ENCODE measurements at places on chromosomes 1 and 21.
A peak's percentile ranks its signal among the peaks of the same experiment; 100 is the strongest.

- no peak for DNase-seq
- H3K27ac ChIP-seq, result no peak overlapping the region
- H3K4me3 ChIP-seq, result no peak overlapping the region
- H3K36me3 ChIP-seq, result peaks cover 6% of the 10 kb centered on the region
Observed at GRCh38 chr1:7436056-7437005, 334.8 kb upstream of the VAMP3 start.

DNA sequence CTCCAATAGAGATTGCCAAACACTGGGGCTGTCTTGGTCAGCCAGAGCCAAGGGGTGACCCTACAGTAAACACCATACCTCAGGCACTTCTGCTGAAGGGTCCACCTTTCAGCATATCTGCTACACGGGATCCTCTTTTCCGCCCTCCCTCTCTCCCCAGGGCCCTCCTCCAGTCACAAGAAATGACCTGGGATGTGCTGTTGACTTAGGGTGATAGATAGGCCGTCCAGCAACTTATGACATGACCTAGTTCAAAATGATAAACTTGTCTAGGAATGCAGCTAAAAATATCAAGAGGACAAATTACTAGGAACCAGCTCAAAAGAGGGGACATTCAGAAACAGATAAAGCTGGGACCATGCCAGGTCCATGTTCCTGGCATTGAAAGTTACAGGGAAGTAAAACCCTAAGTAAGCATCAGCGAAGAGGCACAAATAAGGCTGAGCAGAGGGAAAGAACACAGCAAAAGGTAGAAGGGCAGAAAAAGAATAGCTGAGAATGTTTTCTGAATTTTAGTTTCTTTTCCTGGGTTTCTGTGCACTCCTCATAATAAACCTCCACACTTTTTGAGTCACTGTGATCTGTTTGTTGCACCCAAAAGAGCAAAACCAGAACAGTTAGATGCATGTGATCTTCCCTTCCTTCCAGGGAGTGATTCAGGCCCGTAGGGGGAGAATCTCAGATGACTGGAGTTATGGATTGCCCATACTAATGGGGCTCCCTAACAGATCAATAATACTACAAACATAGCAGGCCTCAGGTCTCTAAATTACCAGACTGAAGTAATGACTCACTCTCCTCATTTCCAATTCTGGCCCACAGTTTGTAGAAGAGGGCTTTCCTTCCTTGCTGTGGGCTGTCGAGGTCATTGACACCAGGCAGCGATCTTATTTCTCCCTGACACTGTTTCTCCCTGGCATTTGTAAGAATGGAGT is 48.9 kb upstream of the F3 start:
- no peak overlapping the region for H3K27ac ChIP-seq
- H3K4me3 ChIP-seq, result no peak overlapping the region
- H3K36me3 ChIP-seq, result no peaks in the 10 kb centered on the region
- DNase-seq, result no peak

GRCh38 chr1:32055416-32055815 is 17.3 kb upstream of the TMEM39B start:
- no peaks in the 10 kb centered on the region for H3K27me3 ChIP-seq
- H3K36me3 ChIP-seq, result peaks cover 49% of the 10 kb centered on the region

GRCh38 chr1:16972189-16972895 is 8.1 kb downstream of the MFAP2 start:
- peaks cover 10% of the 10 kb centered on the region for H3K36me3 ChIP-seq
- no peaks in the 10 kb centered on the region for H3K27me3 ChIP-seq
- H3K27ac ChIP-seq, result no peak overlapping the region
- DNase-seq, result no peak
- no peak overlapping the region for H3K4me3 ChIP-seq

GRCh38 chr1:212111536-212111935 is 76.0 kb downstream of the DTL start:
- H3K36me3 ChIP-seq, result no peaks in the 10 kb centered on the region
- H3K27ac ChIP-seq, result no peak overlapping the region
- no peak overlapping the region for H3K4me3 ChIP-seq
- 0 out of 2 replicates have a peak, but pooled peaks cover 3% of the 10 kb centered on the region for H3K4me1 ChIP-seq
- no peak for DNase-seq

- H3K27ac ChIP-seq, result no peak overlapping the region
- DNase-seq, result no peak
- no peaks in the 10 kb centered on the region for H3K4me1 ChIP-seq
- no peak overlapping the region for H3K4me3 ChIP-seq
Observed at GRCh38 chr1:53336146-53336545, 8.3 kb upstream of the LRP8 start.

DNA sequence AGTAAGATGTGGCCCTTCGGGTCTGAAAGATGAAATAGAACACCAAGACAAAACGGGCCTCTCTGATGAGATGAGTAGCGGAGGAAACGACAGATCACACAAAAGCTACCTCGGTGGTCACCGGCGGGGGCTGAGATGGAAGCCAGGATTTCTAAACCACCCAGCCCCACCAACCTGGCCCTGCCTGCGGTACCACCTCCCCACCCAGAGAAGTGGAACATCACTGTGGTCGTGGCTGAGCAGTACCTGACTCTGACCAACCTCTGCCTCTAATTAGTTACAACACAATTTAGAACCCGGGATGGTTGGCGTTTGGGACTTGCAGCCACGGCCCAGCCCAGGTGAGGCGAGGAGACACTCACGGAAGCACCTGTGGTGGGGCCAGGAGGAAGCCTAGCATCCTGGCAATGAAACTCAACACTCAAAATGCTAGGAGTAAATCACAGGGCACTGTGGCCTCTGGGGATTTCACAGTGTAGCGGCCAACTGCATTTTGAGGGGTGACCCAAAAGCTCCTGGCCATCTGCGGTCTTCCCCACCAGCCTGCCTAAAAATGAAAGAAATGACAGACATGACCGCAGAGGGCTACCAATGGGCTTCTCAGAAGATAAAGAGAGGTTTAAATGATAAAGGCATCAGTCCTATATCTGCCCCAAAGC is 73.4 kb downstream of the ITPKB start:
- H3K27me3 ChIP-seq, result no peaks in the 10 kb centered on the region
- no peaks in the 10 kb centered on the region for H3K36me3 ChIP-seq
- DNase-seq, result no peak
- H3K4me1 ChIP-seq, result peaks cover 6% of the 10 kb centered on the region
- H3K27ac ChIP-seq, result no peak overlapping the region

DNA sequence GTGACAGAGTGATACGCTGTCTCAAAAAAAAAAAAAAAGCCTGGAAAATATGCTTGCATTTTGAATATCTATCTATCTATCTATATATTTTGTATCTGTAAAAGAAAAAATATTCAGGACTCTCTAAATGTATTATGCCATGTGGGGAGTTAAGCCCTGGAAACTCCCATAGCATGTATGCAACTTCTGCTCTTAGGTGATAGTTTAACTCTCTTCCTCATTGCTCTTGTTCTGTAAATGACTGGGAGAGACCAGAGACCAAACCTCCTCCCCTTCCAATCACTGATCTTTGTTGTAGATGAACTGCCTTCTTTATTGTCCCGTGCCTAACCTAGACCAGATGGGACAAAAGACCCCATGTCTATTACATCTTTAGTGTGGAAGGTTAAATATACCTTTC is 37.6 kb upstream of the CAMTA1 start:
- no peaks in the 10 kb centered on the region for H3K4me1 ChIP-seq
- H3K36me3 ChIP-seq, result no peaks in the 10 kb centered on the region
- no peak overlapping the region for H3K27ac ChIP-seq
- no peak overlapping the region for H3K4me3 ChIP-seq
- H3K27me3 ChIP-seq, result no peaks in the 10 kb centered on the region

DNA sequence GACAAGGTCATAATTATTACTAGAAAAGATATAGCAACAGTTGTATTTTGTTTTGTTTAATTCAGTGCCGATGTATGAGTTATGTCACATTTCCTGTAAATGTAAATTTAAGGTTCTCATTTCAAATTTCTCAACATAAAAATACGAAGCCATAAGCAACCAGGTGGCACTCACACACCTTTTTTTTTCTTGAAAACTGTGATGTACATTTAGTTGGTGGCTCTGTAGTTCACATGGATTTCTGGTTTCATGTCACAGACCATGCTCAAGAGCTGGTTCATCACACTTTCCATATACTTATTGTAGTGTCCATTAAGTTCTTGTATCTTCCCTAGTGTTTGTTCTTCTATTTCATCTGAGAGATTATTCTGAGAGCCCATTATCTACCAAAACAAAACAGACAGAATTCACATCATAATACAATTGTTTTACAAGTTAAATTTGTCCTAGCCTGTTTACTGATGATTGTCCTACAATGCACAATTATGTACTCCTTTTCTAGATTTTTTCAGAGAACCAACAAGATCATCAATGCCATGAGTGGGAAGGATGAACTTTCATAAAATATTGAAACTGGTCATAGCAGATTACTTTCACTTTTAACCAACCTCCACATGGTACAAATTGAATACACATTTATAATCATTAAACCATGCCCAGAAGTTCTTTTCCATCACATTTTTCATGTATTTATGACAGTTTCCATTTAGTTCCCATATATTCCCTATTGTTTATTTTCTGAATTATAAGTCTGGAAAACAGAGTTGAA is 17.1 kb downstream of the ATP6V1G3 start:
- DNase-seq, result no peak
- no peaks in the 10 kb centered on the region for H3K27me3 ChIP-seq
- H3K4me3 ChIP-seq, result no peak overlapping the region

GRCh38 chr21:46050668-46051378 is 47.1 kb upstream of the COL6A2 start:
- H3K36me3 ChIP-seq, result no peaks in the 10 kb centered on the region
- H3K4me3 ChIP-seq, result no peak overlapping the region
- no peak overlapping the region for H3K27ac ChIP-seq
- no peaks in the 10 kb centered on the region for H3K27me3 ChIP-seq
- H3K4me1 ChIP-seq, result no peaks in the 10 kb centered on the region

- no peak overlapping the region for H3K27ac ChIP-seq
- no peaks in the 10 kb centered on the region for H3K27me3 ChIP-seq
- DNase-seq, result no peak
- H3K4me3 ChIP-seq, result no peak overlapping the region
Observed at GRCh38 chr1:31161571-31161970, 78.1 kb downstream of the NKAIN1 start.

DNA sequence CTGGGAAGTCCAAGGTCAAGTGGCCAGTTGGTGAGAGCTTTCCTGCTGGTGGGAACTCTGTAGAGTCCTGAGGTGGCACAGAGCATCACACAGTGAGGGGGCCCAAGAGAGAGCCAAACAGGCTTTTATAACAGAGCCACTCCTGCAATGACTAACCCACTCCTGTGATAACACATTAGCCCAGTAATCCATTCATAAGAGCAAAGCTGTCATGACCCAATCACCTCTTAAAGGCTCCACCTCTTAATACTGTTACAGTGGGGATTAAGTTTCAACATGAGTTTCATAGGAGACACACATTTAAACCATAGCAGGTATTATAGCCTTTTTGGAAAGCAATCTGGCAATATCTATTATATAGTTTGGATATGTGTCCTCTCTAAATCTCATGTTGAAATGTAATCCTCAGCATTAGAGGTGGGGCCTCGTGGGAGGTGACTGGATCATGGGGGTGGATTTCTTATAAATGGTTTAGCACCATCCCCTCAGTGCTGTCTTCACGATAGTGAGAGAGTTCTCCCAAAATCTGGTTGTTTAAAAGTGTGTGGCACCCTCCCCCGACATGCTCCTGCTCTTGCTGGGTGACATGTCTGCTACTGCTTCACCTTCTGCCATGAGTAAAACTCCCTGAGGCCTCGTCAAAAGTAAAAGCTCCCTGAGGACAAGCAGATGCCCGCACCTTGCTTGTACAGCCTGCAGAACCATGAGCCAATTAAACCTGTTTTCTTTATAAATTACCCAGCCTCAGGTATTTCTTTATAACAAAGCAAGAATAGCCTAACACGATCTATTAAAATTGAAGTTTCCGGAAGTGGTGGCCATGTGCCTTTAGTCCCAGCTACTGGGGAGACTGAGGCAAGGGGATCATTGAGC is 64.5 kb downstream of the CD58 start:
- no peak for DNase-seq
- no peaks in the 10 kb centered on the region for H3K36me3 ChIP-seq
- H3K4me1 ChIP-seq, result no peaks in the 10 kb centered on the region
- H3K4me3 ChIP-seq, result no peak overlapping the region
- no peak overlapping the region for H3K27ac ChIP-seq

DNA sequence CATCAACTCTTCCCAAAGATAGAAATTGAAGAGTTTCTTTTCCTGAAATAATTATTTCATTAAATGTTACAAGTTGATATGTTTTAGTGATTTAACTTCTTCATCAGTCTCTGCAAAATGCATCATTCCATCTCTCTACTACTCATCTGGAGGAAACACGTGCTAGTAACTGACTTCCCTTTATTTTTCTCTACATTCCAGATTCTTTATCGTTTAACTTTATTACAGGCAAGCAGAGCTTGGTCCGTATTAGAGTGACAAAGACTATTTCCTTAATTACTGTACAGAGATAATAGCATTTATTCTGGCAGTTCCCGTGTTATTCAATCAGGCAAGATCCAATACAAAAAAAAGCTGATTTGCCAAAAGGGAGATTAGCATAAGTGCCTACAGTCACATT is 88.6 kb downstream of the TM2D1 start:
- H3K4me3 ChIP-seq, result no peak overlapping the region
- H3K27me3 ChIP-seq, result no peaks in the 10 kb centered on the region
- DNase-seq, result no peak

GRCh38 chr1:26724926-26725325 is 29.1 kb downstream of the ARID1A start:
- peak; percentile 41 for DNase-seq
- H3K4me1 ChIP-seq, result peaks cover 14% of the 10 kb centered on the region
- peak overlapping the region; percentile 43 for H3K4me3 ChIP-seq
- H3K36me3 ChIP-seq, result peaks cover 19% of the 10 kb centered on the region
- peak overlapping the region; percentile 48 for H3K27ac ChIP-seq

DNA sequence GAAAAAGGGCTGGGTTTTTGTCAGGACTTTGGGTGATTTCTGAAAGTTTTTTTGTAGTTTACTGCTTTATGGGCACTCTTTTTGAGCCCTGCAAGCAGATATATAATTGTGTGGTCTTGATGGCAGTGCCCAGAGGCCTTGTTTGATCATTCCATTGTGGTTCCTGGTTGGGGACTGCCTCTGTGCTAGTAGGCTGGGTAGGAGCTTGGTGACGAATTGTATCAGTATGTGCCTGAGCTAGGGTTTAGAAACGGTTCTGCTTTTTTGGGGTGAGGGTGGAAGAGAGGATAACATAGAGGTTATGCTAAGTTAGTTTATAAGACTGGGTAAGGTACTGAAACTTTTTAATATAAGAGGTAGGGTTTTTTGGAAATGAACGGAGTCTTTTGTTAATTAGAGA is 139.7 kb upstream of the ETV3 start:
- peaks cover 3% of the 10 kb centered on the region for H3K27me3 ChIP-seq
- H3K4me3 ChIP-seq, result no peak overlapping the region
- no peak overlapping the region for H3K27ac ChIP-seq
- no peak for DNase-seq
- no peaks in the 10 kb centered on the region for H3K4me1 ChIP-seq
- no peaks in the 10 kb centered on the region for H3K36me3 ChIP-seq

DNA sequence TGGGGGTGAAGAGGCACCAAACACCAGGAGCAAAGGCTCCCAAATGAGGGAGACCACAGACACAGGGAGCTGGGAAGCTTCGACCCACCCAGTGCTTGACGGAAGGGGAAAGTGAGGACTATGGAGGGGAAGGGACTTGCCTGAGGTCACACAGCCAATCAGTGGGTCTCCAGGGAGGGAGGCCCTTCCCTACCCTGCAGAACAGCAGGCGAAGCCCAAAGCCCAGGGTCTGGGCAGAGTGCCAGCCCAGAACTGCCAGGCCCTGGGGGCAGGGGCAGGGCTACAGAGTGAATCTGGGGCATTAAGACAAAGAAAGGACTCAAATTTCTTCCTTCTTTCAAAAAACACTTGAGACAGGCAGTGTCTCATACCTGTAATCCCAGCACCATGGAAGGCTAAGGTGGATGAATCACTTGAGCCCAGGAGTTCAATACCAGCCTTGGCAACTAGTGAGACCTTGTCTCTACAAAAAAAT is 45.5 kb upstream of the ECE1 start:
- H3K27ac ChIP-seq, result no peak overlapping the region
- H3K36me3 ChIP-seq, result no peaks in the 10 kb centered on the region
- no peak overlapping the region for H3K4me3 ChIP-seq
- no peak for DNase-seq
- H3K4me1 ChIP-seq, result no peaks in the 10 kb centered on the region

All from H9 (cell line).